ENCODE measurements at places on chromosomes 5 and 9.
A peak's percentile ranks its signal among the peaks of the same experiment; 100 is the strongest.

GRCh38 chr5:40480392-40480791 is 199.3 kb upstream of the PTGER4 start:
- DNase-seq = peak; percentile 40

GRCh38 chr9:37761511-37761910 is 7.9 kb downstream of the TRMT10B start:
- DNase-seq = peak; percentile 76

GRCh38 chr9:124088476-124088837 is 76.9 kb downstream of the LHX2 start:
- no peak for DNase-seq

GRCh38 chr9:131812116-131812790 is 72.4 kb upstream of the RAPGEF1 start:
- DNase-seq = no peak

- DNase-seq = no peak
These were observed 238.0 kb upstream of the PTGER4 start for GRCh38 chr5:40441733-40442132.

DNA sequence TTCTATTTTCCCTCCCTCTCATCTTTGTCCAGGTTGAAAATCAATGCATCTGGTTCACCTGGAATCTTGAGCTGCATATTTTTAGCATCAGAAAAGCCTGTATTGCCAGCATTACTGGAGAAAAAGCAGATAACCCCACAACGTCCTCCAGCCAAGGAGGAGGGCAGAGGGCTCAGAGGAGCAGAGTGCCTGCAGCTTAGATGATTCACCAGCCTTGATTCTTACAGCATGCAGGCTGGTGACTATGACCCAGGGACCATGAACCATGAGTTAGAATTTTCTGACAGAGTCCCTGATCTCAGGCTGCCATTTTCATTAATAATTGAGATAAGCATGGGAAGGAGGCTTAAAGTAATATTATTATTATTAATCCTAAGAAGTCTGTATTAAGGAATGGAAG is 278.2 kb downstream of the BRINP1 start:
- no peak for DNase-seq

- DNase-seq = no peak
These were observed 41.2 kb downstream of the FREM1 start for GRCh38 chr9:14868772-14869583.

DNA sequence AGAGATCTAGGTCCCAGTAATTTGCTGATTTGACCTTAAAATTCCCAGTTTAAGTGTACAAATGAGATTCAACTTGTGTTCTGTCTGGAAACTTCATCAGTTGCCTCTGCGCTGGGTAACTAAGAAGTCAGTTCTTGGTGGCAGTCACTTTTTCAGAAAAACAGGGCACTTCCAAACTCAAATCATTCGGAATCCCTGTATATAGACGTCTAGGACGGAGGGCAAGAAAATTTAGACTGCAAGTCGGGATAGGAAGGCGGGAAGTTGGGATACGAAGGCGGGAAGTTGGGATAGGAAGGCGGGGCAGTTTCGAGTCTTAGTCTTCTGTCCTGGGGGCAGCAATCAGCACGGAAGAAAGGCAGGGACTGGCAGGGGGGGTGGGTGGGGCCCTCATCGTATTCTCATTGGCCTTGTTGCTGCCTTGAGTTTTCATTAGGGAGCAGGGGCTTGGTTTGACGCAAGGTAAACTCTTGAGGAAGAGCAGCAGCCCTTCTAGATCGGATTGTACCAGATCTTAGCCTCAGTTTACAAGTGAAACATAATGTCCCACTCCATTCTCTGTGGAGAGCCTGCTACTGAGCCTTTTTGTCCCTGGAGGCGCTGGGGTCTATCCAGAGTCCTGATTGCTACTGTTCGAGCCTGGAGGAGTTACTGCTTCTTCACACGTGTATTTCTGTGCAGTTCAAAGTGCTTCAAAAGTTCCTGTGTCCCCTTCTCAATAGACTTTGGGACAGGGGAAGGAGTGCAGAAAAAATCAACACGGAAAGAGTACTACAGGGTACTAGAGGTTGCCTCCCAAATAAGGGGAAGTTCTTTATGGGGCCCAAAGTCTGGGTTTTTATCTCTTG is 2.7 kb upstream of the PURA start:
- DNase-seq = no peak

GRCh38 chr9:125522328-125522725 is 184.7 kb downstream of the MAPKAP1 start:
- DNase-seq = peak; percentile 80

Measured in EL (cell line).